ENCODE measurements at places on chromosomes 6 and 20.

DNA sequence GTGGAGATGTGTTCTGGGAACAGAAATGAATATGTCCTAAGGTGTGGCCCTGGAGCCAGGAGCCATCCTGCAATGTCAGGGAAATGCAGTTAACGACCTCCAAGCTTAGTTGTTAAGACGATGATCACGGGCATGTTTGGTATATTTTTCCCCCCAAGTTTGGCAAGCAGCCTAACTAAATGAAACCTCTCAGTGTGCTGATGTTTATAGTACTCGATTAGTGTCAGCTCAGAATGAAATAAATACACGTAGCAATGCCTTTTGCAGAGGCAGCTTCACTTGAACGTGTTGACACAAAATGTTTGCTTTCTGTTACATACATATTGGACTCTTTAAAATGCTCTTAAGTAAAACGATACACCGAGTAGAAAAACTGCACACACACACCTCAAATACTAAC is 76.2 kb upstream of the OLIG3 start:
- DNase-seq = no peak

DNA sequence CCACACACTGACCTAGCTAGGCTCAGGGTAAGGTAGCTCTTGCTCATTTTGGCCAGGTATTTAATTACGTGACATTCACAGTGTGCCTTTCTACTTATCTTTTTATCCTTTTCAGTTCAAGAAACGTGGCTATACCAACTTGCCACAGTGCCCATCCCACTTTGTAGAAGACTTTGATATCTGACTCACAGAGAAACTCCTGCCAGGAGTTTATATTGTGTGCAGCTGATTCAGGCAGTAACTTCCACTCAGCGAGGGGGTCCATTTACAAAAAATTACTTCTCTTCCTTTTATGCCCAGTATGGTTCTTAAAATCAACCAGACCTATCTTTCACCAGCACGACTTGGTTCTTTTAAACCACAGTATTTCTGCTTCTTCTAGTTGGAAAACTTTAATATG is 75.6 kb downstream of the PRL start:
- no peak for DNase-seq

- DNase-seq = no peak
These were observed 5.7 kb downstream of the MAPK13 start for GRCh38 chr6:36136034-36136433.

- DNase-seq = no peak
These were observed 6.7 kb upstream of the BPIFB6 start for GRCh38 chr20:33024609-33025317.

DNA sequence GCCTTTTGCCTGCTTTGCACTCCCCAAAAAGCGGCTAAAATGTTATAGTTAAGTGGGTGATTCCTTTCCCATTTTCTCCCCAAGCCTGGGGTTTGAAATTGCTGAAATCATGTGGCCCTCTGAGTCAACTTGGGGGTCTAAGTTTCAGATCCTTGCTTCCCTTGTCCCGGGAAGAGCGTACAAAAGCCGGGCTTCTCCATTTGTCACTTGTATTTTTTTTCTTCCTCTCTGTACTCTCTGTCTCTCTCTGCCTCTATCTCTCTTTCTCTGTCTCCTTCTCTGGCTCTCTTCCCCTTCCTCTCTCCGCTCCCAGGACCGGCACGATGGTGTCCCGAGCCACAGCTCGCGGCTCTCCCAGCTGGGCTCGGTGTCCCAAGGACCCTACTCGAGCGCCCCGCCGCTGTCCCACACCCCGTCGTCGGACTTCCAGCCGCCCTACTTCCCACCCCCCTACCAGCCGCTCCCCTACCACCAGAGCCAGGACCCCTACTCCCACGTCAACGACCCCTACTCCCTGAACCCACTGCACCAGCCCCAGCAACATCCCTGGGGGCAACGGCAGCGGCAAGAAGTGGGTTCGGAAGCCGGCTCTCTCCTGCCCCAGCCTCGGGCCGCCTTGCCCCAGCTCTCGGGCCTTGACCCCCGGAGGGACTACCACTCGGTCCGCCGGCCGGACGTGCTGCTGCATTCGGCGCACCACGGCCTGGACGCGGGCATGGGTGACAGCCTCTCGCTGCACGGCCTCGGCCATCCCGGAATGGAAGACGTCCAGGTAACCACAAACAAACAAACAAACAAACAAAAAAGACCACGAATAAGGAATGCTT is 4.6 kb downstream of the TFAP2B start:
- no peak for DNase-seq

GRCh38 chr20:60968853-60969720 is 283.0 kb upstream of the CDH4 start:
- DNase-seq = no peak

- no peak for DNase-seq
These were observed 6.7 kb downstream of the SS18L1 start for GRCh38 chr20:62150310-62150575.

GRCh38 chr6:51550243-51550642 is 537.2 kb downstream of the PKHD1 start:
- DNase-seq = no peak

DNA sequence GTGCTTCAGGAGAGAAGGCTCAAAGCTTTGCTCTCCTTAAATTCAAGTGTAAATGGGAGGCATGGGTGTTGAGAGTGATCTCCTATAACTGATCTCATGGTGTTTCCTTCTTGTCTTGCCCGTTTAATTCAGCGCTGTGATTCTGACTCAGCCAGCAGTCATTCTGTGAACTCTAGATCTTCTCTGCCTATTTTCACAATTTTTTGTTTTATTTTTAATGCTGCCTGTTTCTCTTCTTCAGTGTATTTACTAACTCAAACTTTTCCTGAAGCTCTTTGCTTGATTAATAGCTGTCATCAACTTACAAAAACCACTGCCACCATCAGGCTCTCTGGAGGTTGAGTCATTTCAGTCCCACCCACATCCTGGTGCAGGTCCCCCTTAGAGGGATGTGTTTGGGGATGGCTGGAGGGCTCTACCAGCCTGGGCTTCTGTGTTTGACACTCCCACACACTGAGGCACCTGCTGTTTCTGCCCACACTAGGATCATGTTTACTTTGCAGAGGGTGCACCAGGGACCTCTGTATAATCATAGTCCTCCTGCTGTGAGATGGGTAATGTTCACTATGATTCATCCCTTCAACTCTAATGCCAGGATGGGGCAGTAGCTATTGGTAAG is 94.0 kb downstream of the SHLD1 start:
- no peak for DNase-seq

GRCh38 chr6:110067837-110068591 is 89.9 kb downstream of the GPR6 start:
- peak; percentile 74 for DNase-seq

- DNase-seq = no peak
These were observed 22.5 kb downstream of the SLC17A4 start for GRCh38 chr6:25777031-25777430.

DNA sequence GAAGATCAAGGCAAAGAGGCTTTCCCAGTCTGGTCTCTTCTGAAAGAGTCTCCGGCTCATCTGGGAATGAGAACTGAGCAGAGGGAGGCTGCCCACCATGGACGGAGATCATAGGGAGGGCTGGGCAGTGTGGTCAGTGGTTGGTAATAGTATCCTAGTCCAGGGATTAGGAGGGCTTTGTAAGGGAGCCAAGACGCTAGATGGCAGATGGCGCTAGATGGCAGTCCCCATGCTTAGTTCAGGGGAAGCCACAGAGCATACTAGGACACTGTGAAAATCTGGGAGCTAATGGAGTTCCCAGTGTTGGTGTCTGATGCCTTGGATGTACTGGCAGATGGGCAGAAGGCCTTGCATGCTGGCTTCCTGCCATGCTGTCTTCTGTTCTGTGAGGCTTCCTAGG is 21.7 kb upstream of the DAAM2 start:
- DNase-seq = peak; percentile 61

DNA sequence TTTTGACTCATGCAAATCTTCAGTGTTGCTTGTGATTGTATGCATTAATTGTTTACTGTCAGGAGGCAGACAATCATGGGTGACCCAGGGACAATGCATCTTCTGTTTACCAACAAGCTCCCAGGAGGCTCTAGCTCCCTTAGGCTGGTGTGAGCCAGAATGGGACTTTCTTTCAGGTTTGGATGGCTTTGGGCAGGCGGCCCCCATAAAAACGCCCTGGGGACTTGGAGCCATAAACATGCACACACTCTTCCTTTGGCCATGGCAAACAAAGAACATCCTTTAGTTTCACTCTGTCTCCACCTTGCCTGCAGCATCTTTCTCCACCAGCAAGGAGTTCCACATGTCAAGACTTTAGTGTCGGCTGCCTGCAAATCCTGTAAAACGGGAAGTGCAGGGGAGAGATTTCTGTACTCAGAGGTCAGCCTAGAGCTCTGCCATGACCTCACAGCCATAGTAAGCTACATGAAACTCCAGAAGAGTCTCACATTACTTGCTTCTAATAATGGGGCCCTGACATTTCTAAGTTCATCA is 127.6 kb downstream of the MAP3K7 start:
- no peak for DNase-seq

DNA sequence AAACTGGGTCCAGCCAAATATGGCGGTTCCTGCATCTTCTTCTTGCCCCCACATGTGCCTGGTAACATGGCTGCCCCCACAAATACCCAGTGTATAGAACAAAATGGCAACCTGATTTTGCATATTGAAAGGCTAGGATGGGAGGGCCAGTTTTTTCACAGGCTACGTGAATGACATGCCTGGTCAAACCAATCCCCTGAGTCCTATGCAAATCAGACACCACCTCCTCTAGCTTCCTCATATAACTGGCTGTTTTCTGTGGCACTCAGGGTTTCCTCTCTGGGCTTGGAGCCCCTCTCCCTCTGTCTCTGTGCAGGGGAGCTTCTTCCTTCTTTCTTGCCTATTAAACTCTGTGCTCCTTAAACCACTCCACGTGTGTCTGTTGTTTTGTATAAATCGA is 372.1 kb downstream of the KIF16B start:
- no peak for DNase-seq

- DNase-seq = no peak
These were observed 11.4 kb upstream of the DUSP22 start for GRCh38 chr6:280775-281468.

- DNase-seq = no peak
These were observed 66.4 kb downstream of the PLEKHG1 start for GRCh38 chr6:150666071-150666470.

GRCh38 chr6:143961886-143962878 is 45.9 kb downstream of the PLAGL1 start:
- DNase-seq = no peak

GRCh38 chr20:2879146-2879545 is 5.9 kb downstream of the PTPRA start:
- peak; percentile 55 for DNase-seq

DNA sequence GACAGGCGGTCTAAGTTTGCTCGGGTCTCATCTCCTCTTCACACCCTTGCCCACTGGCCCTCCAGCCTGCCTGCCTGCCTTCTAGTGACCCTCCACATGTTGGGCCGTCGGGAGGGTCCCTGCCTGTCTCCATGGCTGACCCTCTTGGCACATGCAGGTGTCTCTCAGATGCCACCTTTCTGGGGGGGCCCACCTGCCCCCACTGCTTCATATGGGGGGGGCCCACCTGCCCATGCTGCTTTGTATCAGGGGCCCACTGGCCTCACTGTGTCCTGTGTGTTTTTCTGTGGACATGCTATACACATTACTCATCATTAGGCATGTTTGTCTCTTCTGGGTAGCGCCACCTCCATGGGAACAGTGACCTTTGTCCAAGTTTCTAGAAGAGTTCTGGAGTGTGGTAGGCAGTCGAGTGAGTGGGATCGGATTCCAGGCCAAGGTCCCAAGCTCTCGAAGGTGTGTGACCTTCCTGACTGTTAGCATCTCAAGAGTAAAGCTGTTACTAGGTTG is 40.4 kb upstream of the KIF25 start:
- DNase-seq = no peak

DNA sequence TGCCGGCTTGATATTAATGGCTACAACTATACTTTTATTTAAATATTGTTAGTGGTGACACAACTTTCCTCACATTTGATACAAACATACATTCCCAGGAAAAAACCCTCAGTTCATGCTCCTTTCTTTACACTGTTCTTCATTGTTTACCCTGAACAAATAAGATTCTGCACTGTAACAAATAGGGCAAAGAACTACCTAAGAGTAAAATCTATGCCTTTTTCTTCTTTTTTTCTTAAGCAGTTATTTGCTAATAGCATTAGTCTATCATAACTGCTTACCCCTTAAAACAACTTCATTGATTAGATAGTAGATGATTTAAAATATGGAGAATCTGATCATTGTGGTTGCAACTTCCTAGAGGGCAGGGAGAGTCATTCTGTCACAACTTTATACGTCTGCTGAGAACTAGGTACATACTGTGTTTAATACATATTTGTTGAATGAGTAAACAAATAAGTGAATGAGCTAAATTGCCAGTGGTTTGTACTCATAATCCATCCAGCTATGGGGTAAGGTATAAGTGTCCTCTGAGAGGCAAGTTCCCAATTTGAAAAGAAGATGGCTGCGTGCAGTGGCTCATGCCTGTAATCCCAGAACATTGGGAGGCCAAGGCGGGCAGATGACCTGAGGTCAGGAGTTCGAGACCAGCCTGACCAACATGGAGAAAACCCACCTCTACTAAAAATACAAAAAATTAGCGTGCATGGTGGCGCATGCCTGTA is 161.0 kb downstream of the CDK19 start:
- no peak for DNase-seq

GRCh38 chr20:4592316-4593148 is 129.2 kb upstream of the PRND start:
- DNase-seq = peak; percentile 47

- DNase-seq = no peak
These were observed 94.0 kb downstream of the AHI1 start for GRCh38 chr6:135403584-135403983.

- no peak for DNase-seq
These were observed 84.2 kb downstream of the TRERF1 start for GRCh38 chr6:42367353-42368011.

Data from head of caudate nucleus (tissue), 42 donors.